ENCODE measurements at places on chromosomes 7 and 10. TPM values are rescaled to one million over a fixed set of nuclear protein-coding genes. Genes with fewer than 3 reads are reported as not detected.

Gene SLC26A5
- not detected for total RNA-seq

Gene EIF5AL1
- 0.26 TPM for total RNA-seq

- DNase-seq = no peak
Measured at GRCh38 chr7:130369110-130369711, 11.1 kb upstream of the CPA1 start.

DNA sequence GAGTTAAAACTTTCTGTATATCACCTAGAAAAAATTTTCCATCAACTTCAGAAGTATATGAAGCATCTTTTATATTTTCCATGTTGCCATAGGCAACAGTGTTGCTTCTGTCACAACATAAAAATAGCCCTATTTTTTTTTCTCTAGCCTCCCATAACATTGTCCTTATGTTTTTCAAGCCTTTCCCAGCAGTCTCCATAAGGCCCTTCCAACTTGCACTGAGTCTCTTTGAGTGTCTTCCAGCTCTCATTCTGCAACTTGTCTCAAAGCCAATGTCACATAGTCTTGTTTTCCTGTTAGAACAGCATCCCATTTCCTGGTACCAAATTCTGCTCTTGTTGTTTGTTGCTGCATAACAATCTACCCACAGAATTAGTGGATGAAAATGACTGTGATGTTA, 1055.5 kb upstream of the GHITM start:
- no peak for DNase-seq

GRCh38 chr7:39624442-39624807, 1.1 kb downstream of the RALA start:
- DNase-seq = no peak

Gene AKR1C4
- not detected for total RNA-seq

Gene ABCB4
- 6.0 TPM for total RNA-seq

- no peak for DNase-seq
Measured at GRCh38 chr7:36232555-36232954, 79.5 kb downstream of the EEPD1 start.

Gene NOS3
- 0.32 TPM for total RNA-seq

GRCh38 chr7:26200038-26200443, 505 bp downstream of the HNRNPA2B1 start:
- no peak for DNase-seq

DNA sequence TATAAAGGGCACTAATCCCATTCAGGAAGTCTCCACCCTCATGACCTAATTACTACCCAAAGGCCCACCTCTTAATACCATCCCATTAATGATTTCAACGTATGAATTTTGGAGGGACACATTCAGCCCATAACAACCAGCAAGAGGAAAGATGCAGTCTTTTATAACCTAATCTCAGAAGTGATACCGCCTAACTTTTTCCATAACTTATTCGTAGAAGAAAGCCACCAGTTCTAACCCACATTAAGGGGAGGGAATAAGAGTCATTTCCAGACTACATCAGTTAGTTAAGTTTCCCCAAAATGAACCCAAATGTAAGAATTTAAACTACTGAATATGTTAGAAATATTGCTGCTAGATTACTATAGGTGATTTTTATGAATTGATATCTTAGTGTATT, 32.1 kb upstream of the LHFPL3 start:
- DNase-seq = no peak

GRCh38 chr10:104641937-104642657, 1.0 kb downstream of the SORCS3 start:
- no peak for DNase-seq

Gene ASB4
- total RNA-seq = not detected

- DNase-seq = no peak
Measured at GRCh38 chr7:3218411-3219225, 82.4 kb upstream of the SDK1 start.

GRCh38 chr7:37942934-37943610, 22.6 kb downstream of the EPDR1 start:
- DNase-seq = peak; percentile 33

DNA sequence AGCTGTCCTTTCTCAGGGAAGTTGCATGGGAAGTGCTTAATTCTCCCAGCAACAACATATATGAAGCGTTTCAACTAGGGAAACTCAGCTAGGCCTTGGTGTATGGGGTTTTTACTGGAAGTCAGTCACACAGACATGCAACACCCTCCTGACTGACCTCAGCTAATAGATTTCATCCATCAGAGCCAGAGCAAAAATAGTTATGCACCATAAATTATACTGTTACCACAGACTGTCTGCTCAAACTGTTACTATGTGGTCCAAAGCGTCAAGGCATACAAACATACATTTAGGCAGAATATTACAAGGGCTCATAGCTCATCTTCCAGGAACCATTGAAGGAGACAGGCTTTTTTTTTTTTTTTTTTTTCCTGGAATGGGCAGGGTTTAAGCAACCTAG, 417.9 kb downstream of the ANKRD7 start:
- no peak for DNase-seq

DNA sequence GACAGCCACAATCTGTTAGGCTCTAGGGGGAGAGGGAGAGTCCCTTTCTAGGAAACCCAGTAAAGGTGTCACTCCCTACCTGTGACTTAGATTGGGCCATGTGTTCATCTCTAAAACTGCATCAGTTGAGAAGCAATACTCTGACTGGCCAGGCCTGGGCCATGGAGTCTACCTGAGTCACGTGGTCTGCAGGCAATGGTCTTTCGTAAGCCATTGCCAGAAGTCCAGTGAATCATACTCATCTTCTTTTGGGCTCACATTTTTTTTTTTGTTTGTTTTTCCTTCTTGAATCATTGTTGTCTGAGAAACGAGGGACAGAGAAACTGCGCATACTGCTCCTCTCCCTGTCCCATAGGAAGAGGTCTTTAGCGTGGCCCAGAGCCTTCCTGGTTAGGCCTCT, 215.6 kb downstream of the CCSER2 start:
- DNase-seq = no peak

Gene AZGP1
- 0.64 TPM for total RNA-seq

- no peak for DNase-seq
Measured at GRCh38 chr7:122885583-122886356, 490 bp downstream of the CADPS2 start.

Gene PRKG1
- total RNA-seq = not detected

GRCh38 chr7:33880787-33881186, 24.6 kb upstream of the BMPER start:
- no peak for DNase-seq

Gene CALML3
- not detected for total RNA-seq

GRCh38 chr7:100720279-100720670, at the start of gene EPO:
EPO (plus strand) TSS chr7:100720468; CDS start chr7:100720981, 513 bp downstream.
- no peak for DNase-seq

Gene TIMM23B
- 23.8 TPM for total RNA-seq

Gene DNMBP
- 39.4 TPM for total RNA-seq

DNA sequence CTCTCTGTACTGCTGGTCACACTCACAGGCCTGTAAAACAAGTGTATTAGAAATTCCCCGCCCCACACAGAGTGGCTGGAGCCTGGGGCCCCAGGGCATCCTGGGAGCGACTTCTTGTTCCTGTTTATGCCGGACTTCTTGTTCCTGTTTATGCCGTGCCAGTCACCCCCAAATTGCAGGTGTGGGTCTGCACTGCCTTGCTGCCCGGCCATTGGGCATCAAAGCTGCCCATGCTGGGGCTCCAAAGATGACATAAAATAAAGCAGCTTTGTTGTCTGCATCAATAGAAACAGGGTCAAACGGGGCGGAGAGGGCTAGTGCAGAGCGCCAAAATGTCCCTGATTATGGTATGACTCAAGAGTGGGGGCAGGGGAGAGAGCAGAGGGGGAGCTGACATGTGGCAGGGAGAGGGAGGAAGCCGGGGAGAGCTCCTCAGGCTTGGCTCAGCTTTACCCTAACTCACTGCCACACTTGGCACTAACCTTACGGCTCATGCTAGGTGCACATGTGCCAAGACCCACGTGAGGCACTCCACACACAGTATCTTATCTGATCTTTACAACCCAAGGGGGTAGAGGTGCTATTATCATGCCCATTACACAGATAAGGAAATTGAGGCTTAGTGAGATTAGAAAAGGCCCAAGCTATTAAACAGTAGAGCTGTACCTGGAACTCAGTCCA, 98.4 kb downstream of the PIP4K2A start:
- peak; percentile 35 for DNase-seq

- DNase-seq = no peak
Measured at GRCh38 chr10:71424496-71425194, 27.9 kb downstream of the CDH23 start.

Gene ATOH7
- total RNA-seq = not detected

GRCh38 chr7:147276783-147277370, 1160.3 kb downstream of the CNTNAP2 start:
- no peak for DNase-seq

DNA sequence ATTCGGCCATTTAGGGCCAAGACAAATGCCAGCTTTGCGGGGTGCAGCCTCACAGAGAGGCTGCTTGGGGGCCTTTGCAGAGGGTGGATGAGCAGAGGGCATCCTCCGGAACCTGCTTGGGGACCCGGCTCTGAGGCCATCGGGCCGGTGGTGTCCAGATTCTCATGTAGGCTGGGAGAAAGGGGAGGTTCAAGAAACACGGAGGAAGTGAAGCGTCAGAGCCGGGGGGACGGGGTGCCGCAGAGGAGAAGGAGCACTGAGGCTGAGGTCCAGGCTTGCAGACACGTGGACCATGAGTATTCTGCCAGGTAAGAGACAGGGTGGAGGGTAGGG, 150.7 kb upstream of the SHH start:
- DNase-seq = no peak

Gene ANKRD30A
- total RNA-seq = 0.58 TPM

DNA sequence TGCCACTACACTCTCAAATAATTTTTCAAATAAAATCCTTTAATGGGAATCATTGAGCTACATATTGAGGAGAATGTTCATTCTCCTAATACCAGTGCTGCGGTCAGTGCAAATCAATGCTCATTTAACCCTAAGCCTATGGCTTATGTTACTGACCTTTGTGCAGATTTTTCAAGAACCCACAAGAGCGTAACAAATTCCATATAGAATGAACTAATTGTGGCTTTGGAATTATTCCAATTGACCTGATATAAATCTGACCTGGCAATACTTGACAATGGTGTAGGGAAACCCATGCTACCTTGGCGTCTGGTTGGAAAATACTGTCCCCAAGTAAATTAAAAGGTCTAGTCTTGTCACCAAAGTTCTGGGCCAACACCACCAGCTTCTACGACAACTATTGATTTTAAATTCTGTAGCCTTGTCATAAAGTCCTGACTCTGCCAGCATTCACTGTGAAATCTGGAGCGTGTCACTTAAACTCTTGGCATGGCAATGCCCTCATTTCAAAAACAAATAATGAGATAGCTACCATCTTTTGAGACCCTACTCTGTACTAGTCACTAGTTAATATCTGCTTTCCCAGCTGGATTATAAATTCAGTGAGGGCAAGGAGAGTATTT, 320.9 kb downstream of the AHR start:
- DNase-seq = no peak

GRCh38 chr10:100654782-100655325, 90.5 kb upstream of the PAX2 start:
- no peak for DNase-seq

GRCh38 chr10:36771725-36772124, 353.7 kb upstream of the ANKRD30A start:
- DNase-seq = no peak

- DNase-seq = no peak
Measured at GRCh38 chr7:120831260-120831659, 26.7 kb downstream of the TSPAN12 start.

GRCh38 chr7:27423821-27424220, 181.2 kb downstream of the EVX1 start:
- DNase-seq = no peak

DNA sequence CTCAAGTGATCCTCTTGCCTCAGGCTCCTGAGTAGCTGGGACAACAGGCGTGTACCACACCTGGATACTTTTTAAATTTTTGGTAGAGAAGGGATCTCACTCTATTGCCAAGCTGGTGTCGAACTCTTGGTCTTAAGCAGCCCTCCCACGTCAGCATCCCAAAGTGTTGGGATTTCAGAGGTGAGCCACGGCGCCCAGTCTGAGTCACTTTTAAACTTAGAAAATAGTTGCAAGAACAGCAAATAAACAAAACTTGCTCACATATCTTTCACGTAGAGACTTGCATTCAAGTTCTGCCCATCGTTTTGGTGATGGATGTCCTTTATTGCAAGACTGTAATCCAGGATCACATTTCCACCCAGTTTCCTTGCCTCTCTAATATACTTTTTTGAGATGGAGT, 16.6 kb downstream of the GTF2I start:
- DNase-seq = no peak

Data from GM12878 (cell line).